ENCODE measurements at places on chromosomes 11 and 22.

DNA sequence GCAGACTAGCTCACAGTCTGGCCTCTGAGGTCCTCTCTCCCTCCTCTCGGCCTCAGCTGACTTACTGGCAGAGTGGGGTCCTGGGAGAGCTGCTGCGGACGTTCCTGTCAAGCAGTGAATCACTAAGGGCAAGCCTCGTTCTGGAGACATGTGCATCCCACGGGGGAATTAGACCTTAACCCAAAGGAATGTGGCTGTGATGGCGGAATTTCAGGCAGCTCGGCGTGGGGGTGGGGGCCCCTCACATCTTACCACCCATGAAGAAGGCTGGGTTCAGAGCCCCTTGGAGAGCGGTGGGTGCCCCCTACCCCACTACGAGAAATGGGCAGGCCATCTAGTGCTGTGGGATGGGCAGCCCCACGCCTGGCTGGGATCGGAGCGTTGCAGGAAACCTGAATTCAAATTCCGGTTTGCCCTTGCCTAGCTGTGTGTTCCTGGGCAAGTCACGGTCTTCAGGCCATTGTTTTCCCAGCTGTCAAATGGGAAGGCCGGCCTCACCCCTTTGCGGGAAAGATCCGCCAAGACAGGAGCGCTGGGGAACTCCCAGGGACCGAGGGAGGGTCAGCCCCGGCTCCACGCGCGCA is 554 bp downstream of the LRRC32 start:
- DNase-seq = no peak

DNA sequence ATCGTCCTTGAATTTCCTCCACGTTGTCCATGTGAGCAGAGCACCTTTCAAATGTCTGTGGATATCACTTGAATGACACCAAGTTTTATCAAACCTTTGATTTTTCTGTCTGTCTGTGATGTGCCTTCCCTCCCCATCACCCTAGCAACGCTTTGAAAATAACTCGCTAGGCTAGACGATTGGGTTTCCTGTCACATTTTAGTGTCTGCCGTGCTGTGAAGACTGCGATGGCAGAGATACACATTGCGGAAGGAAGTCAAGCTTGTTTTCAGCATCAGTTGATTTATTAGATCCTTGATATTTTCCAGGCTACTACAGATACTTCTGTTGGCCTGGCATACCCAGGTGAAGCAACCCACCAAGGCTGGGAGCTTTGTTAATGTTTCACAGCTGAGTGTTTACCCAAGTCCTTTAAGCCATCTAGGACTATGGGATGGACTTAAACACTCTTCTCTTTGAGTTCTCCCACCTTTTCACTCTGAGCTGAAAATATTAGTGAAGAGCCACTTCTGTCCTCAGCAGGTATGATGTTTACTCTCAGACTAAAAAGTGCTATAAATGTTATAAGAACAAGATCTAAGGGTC is 93.6 kb upstream of the CD44 start:
- DNase-seq = no peak

DNA sequence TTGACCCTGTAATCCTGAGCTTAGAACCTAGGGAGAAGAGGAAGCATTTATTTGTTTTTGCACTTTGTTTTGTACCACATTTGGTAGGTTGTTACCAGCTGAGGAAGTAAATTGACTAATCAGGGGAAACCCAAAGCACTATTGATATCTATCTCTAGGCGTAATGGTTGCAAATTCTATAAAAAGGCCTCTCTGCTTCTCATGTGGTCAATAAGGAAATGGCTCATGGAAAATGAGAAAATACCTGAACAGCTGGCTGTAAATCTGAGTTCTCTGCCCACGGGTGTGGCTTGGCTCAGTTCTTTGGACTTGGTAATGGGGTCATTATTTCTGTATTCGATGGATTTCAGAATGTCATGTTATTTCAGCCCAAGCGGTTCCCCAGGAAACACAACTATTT is 42.4 kb downstream of the BARX2 start:
- DNase-seq = no peak

- no peak for DNase-seq
Measured at GRCh38 chr11:98358551-98358950, 662.2 kb upstream of the CNTN5 start.

DNA sequence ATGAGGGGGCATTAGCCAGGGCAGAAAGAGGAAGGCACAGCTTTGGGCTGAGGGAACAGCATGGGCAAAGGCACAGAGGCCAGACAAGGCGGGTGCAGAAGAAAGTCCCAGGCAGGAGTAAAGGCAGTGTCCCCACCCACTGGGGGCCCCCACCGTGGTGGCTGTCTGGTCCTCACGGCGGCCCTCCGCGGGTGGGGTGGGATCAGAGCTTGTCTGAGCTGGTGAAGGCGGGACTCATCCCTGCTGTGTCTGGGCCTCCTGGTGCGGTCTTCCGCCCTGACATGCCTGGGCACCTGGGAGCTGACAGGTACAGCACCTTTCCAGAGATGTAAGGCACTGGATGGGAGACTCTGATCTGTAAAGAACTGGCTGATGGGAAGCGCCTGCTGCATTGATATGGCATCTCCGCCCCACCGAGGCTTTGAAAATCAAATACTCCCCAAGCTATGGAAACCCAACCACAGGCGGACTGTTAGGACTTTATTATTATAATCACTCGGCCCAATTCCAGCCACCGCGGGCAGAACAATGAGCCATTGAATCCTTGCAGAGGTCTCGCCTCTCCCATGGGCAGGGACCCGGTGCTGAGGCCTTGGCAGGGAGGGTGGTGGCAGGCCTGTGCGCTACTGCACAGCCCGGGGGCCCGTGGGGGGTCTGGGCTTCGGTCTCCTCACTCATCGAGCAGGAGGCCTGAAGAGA is 14.2 kb upstream of the GNB1L start:
- peak; percentile 8 for DNase-seq

GRCh38 chr11:68545796-68546195 is 85.2 kb downstream of the PPP6R3 start:
- no peak for DNase-seq

DNA sequence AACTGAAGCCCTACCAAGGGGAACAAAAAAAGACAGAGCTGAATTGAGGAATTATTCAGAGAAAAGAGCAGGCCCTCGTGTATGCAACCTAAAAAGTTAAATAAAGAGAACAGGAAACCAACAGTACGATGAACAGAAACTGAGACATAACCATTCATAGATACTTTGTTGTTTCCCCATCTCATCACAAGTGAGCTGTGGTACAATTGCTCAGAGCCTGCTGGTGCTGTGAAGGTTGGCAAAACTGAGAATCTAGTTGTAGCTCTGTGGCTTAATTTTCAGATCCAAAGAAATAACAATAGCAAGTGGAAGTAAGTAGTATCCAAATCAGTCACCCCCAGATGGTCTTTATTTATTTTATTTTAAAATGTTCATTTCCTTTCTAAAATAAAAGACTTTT is 37.7 kb upstream of the BLID start:
- no peak for DNase-seq

- no peak for DNase-seq
Measured at GRCh38 chr22:44207173-44207980, 26.7 kb downstream of the PARVG start.

Data from WERI-Rb-1 (cell line).